ENCODE measurements at places on chromosomes 5 and 9.

DNA sequence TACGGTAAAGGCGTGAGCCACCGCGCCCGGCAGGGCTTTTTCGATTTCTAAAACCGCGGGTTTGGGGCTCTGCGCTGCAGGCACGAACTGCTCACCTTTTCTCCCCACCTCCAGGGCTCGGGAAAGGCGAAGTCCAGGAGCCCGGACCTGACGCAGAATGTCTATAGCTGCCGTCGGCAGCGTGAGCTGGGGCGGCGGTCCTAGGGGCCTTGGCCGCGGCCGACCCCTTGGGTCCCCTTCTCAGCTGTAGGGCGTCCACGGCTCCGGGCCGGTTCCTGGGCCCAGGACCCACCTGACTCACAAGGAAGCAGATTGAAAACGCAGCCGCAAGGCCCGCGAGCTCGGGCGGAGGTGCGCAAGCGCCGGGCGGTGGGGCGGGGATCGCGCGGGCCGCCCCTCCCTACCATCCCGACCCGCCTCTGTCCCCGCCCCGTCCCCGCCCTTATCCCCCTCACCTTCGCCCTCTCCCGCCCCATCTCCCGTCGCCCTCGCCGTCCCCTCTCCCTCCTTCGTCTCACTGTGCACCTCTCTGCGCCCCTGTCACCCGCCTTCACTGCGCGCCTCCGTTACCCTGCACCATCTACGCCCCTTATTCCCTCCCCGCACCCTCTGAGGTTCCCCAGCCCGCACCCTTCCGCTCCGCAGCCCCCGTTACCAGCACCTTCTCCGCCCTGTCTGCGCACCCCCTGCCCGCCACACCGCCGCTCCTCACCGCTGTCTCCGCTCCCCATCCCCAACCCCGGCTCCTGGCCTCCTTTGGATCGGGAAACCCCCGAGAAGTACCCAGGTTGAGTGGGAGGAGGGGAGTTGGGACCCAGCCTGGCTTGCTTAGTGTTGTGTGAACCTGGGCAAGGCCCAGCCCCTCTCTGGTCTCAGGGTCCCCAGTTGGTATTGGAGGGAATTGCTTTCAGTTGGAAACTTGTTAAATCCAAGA is at the start of gene HDHD3:
HDHD3 (minus strand) TSS at position 353 of the 934 bp plus-strand sequence. CDS start 2,632 bp downstream, outside the sequence.
- peak; percentile 60 for DNase-seq

DNA sequence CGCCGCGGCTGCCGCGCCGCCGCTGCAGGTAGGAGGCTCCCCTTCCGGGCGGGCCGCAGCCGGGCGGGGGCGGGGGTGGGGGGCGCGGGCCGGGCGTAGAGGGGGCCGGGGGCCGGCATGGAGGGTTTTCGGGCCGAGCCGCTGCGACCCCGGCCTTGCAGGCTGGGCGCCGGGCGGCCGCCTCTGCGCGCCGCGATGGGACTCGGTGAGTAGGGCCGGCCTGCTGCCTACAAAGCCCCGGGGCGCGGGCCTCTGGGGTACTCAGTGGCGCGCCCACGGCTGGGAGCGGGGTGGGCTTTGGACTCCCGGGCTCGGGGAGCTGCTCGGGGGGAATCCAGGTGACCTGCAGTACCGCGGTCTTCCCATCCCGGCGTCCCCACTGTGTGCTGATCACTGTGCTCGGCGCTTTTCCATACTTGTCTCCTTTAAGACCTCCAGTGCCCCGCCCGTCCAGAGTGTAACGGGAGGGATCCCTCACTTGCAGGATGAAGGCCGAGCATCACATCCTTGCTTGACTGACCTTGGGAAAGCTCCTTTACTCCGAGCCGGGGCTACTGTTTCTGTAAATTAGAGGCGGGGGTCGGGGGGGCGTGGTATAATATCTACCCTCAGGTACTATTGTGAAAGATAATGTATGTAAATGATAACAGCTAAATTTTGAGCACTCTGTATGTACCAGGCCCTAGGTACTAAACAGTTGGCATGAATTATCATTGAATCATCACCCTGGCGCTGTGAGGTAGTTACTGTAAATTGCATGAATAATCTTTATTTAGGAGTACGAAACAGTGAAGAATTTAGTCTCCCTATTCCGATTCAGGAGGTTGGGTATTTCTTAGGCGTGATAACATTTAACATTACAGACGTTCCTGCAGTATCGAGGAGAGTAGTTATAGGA is 672 bp downstream of the MSANTD3 start:
- DNase-seq = peak; percentile 11

- no peak for DNase-seq
Observed at GRCh38 chr9:71680189-71680980, 87.9 kb downstream of the CEMIP2 start.

DNA sequence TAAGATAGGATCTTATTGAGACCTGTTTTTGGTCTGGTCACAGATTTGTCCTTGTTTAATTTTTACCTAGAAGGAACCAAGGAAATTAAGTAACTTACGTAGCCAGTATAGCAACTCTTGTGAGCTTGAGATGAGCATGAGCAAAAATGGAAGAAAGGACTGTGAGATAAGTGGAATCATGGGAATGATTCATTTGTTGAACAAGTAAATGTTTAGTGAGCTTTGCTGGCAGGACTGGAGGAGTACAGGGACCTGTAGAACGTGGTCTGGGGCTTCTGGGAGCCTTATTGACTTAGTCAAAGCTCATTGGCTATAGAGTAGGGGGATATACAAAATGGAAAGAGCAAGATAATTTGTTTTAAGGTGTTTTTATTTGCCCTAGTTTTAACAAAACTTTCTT is 3.0 kb downstream of the RAD23B start:
- DNase-seq = no peak

GRCh38 chr5:6785161-6785860 is 72.1 kb downstream of the TENT4A start:
- no peak for DNase-seq

DNA sequence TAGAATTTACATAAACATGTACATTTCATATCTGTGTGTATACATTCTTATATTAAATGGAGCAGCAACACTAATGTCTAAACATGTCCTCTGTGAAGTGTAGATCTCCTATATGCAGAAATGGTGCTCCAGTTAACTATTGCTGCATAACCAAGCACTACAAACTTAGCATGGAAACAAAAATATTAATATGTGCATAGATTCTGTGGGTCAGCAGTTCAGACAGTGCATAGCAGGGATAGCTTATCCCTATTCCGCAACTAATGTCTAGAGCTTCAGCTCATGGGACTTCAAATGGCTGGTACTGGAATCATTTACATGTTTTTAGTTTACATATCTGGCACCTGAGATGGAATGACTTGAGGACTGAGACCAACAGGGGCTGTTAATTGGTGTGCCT is 652.1 kb downstream of the TLE4 start:
- no peak for DNase-seq

DNA sequence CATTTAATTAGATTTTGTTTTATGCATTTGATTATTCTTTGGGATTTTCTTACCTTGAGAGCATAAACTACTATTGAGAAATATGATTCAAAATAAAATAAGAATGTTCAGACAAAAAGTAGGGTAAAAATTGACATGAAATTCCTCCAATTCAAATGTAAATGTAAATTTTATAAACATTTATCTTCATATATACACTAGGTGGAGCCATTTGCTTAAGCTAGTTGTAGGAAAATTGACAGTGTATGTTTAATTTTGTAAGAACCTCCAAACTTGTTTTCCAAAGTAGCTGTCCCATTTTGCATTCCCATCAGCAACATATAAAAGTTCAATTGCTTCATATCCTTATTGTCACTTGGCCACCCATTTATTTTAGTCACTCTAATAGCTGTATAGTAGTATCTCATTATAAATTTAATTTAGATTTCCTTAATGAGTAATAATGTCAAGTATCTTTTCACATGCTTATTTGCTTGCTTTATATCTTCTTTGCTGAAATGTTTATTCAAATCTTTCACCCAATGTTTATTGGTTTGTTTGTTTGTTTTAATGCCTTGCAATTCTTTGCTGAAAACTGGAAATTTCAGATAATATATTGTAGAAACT is 37.6 kb upstream of the SLCO6A1 start:
- no peak for DNase-seq

DNA sequence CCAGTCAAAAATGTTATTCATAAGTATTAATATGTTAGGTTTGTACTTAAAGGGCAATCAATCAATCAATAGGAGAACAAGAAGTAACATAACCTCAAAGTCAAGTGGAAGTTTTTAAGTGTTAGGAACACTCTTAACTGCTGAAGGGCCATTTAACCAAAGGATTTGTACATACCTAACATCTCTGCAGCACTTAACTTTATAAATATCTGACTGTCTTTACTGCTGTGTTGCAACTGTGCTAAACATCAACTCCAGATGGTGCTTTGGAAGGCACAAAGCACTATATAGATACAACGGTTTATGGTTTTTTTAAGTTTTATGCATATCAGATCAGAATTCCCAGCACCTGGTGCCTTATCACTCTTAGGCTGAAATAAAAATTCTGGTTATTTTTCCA is 604.9 kb upstream of the PTGER4 start:
- no peak for DNase-seq

- DNase-seq = no peak
Observed at GRCh38 chr9:126498331-126498730, 115.4 kb upstream of the LMX1B start.

DNA sequence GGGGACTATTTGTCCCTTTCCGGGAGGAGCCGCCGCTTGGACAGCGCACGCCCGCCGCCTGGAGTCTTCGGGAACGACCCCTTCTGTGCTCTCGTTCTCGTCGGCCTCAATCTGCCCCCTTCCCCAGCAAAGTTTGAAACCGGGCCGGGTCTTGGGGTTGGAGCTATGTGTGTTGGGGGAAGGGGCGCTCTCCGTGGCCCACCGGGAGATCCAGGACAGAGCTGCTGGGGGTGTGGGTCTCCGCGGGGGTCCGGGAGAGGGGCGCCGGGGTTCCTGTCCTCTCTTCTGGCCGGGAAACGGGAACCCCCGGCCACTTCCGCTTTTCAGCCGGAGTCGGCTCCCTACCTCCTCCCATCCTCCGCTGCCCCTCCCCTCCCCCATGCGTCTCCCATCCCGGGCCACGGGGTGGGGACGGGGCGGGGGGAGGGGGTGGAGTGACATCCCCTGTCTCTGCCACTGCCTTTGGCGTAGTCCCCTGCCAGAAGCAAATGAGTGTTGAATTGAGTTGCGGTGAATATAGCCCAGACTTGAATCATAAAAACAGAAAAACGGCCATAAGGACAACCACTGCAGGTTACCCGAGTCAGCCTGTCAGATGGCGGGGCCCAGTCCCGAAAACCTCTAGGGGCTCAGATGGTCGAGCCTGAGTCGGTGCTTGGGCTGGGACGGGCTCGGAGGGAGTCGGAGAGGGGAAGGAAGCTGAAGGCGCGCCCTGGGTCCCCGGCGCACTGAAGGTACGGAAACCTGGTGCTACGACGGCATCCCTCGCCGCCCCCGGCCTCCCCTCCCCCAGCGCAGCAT is 1.1 kb downstream of the CPLX2 start:
- DNase-seq = no peak

DNA sequence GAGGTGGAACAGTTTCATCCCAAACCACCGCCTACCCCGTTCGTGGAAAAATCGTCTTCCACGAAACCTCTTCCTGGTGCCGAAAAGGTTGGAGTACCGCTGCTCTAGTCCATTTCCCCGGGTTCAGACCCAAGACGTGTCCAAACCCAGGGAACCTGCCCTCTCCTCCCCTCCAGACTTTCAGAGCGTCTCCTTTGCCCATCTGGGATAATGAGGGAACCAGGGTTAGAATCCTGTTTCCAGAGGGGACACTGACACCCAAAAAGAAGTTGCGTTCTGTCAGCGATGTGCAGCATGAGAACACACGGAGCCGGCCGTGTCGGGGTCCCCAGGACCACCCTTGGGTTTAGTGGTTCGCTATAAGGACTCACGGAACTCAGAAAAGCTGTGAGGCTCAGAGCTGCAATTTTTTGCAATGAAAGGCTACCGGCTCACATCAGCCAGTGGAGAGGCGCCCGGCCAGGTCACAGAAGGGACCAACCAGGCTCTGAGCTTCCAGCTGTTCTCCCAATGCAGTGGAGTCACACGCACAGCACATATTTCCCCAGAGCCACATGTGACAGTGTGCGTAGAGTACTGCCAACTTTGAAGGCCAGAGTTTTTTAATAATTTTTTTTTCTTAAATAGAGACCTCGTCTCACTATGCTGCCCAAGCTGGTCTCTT is 19.4 kb downstream of the LAMC3 start:
- DNase-seq = no peak

- DNase-seq = no peak
Observed at GRCh38 chr5:53111139-53111538, 1.6 kb upstream of the MOCS2 start.

- DNase-seq = no peak
Observed at GRCh38 chr9:134208310-134208841, 44.0 kb upstream of the RNU6ATAC start.

DNA sequence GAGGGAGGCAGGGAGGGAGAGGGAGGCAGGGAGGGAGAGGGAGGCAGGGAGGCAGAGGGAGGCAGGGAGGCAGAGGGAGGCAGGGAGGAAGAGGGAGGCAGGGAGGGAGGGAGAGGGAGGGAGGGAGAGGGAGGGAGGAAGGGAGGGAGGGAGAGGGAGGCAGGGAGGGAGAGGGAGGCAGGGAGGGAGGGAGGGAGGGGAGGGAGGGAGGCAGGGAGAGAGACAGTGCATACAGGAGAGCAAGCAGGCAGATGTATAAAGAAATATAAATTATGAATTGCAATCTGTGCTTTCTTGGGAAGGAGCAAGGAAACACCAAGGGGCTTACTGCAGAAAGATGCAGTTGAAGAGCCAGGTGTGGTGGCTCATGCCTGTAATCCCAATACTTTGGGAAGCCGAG is 147.2 kb upstream of the PANK3 start:
- no peak for DNase-seq

DNA sequence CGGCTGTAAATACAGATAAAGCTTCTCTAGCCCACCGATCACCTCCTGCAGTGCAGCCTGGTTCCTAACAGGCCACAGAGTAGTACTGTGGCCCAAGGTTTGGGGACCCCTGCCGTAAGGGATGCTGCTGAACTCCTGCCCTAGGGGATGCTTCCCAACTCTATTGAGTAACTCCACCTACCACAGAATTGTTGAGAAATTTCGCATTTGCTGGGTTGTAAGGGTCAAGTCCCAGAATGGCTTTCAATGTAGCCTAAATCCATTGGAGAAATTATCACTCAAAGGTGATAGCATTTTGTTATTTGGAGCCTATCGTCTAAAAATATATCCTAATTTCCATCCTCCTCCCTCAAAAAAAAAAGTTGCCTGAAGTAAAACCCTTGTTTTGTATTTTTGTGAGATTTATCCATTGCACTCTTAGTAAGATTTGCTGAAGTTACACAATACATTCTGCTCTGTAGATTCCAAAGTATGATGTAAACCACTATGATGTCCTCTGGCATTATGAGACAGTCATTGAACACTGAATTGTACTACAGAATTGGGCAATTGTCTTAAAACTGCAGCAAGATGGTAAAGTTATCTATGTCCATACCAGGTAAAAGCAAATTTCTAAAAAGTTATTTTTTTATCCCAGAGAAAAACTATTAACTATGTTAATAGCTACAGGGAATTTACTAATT is 14.0 kb downstream of the ACTBL2 start:
- no peak for DNase-seq

- no peak for DNase-seq
Observed at GRCh38 chr5:134492568-134492967, 32.9 kb upstream of the JADE2 start.

- DNase-seq = no peak
Observed at GRCh38 chr5:54728588-54728915, 211.0 kb downstream of the SNX18 start.

All from activated T-cell treated with anti-CD3 and anti-CD28 coated beads for 24 hours (primary cell).